Activated naive CD4-positive, alpha-beta T cell (primary cell): ENCODE measurements at places on chromosomes 1 and 21.

DNA sequence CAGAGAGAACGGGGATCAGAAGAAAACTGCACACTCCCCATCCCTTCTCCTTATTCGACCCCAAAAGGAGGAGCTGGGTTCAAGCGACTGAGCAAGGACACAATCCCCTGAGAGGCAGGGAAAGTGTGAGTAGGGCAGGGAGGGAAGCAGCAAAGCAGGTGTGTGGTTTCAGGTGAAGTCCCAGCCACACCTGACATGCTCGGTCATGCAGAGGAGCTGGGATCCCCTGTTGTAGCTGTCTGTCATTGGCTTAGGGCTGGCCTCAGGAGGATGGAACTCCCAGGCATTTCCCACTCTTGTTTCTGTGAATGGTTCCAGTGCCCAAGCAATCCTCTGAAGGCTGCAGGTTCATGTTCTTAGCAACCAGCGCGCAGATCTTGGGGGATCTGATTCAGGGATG, 150.7 kb downstream of the DSCAM start:
- DNase-seq, result no peak

DNA sequence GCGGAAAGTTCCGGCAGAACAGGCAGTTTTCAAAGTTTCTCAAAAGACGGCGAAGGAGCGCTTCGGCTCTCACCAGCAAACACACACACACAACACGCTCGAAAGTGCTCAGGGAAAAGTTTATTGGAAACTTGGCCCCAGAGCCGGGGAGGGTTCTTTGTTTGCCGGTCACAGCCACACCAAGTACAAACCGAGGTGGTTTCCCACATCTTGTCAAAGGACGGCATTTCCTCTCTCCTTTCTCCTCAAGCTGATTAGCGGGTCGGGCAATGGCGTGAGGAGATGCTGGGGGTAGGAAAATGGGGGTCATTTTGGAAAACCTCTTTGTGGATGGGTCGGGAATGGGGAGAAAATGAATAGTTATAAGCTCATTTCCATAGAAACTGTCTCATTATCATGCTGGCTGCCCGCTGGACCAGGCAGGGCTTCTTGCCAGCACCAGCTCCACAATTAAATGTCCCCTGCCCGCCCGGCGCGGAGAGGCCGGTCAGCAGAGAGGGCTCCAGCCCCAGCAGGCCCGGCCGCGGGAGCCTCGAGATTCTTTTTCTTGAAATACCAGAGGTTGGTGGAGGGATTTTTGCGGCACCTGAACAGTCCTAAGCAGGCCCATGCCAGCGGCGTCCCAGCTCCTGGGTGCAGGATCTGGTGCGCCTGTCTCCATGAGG, 92.3 kb downstream of the PRDM16 start:
- DNase-seq, result no peak

GRCh38 chr1:245086389-245086969, 68.3 kb upstream of the KIF26B start:
- no peak for DNase-seq

- no peak for DNase-seq
Measured at GRCh38 chr1:108089477-108089876, 110.7 kb downstream of the SLC25A24 start.

GRCh38 chr1:80910426-80910825, 890.3 kb upstream of the ADGRL2 start:
- DNase-seq, result no peak

DNA sequence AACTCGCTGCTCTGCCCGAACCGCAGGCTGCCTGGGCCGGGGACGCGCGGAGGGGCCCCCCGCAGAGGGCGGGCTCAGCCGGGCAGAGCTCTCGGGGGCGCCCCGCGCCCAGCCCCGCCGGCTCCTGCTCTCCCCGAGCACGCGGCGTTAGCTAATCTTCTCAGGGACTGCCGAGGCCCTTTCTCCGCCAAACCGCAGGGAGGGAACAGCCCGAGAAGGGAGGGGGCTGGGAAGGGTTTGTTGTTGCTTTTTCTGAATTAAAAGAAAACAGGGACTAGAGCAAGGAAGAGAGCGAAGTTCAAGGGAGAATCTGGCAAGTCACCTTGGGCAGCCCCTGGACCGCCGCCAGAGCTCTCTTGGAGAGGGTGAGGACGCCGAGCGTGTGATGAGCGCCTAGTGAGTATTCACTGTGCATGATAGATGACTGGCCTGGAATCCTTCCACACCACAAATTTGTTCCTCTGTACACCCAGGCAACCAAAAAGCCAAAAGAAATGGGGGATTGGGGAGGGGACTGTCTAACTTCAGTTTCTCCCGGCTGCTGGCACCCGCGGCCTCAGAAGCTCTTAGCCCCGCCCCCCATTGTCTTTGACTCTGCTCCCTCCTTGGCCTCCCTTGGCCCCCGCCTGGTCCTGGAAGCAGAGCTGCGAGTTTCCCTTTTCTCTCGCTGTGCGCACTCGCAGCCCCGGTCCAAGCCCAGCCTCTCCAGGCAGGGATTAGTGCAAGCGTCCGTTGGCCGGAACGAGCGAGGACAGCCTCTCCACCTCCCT, 19.7 kb upstream of the LMX1A start:
- DNase-seq, result peak; percentile 12

DNA sequence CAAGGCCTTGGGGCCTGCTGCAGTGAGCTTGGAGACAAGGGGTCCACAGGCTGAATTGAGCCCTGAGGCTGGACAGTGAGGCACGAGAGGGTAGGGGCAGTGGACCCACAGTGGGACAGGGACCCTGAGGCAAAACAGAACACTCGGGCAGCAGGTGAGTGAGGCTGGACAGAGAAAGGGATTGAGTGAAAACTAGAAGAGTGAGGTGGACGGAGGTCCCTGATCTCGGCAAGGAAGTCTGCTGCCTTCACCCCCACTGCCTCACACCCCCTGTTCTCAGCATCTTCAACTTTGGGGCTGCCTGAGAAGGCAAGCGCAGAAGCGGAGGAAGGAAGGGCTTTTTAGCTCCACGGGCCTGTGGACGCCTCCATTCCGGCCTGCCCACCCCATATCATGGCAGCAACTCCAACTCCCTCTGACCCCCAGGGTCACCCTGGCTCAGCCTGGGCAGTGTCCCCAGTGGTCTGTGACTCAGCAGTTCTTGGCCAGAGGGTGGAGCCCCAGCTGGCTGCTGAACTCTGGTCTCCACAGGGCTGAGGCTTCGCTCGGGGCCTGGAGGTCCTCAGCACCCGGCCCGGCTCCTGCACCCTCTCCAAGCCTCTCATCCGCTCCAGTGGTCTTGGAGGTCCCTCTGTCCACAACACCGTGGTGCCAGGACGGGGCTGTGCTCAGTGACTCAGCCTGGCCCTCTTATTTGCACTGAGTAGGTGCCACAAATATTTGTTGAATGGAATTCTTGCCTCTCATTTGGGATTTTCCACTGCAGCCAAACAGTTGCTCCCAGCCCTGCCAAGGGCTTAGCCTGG, 60.0 kb upstream of the EPS8L3 start:
- DNase-seq, result no peak

DNA sequence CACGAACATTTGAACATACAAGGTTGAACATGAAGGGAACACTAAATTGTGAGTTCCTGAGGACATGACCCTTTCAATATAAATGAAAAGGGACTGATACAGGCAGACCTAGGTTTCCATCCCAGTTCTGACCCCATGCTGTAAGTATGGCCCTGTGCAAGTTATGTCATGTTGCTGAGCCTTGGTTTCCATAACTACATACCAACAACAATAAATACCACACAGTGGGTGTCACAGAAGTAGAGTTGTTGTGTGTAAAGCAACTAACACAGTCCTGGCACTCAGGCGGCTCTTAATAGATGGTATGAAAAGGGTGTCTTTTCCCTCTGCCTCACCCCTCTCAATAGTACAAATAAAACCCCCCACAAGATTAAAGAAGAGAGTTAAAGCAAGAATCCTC, 140.8 kb downstream of the LMX1A start:
- no peak for DNase-seq
